ENCODE measurements at places on chromosomes 7 and 10. TPM values are rescaled to one million over a fixed set of nuclear protein-coding genes. Genes with fewer than 3 reads are reported as not detected.

Gene CTAGE4
- total RNA-seq = 1.9 TPM

Gene PTPRE
- total RNA-seq = 32.2 TPM

Gene SLC18A2
- 0.79 TPM for total RNA-seq

Gene GNA12
- total RNA-seq = 17.9 TPM

Gene VSTM4
- 0.09 TPM for total RNA-seq

Gene PRLHR
- not detected for total RNA-seq

Gene TWNK
- total RNA-seq = 5.3 TPM

Data from T-cell (primary cell).